Activated gamma-delta T cell (primary cell): ENCODE measurements at places on chromosomes 1 and 21.

GRCh38 chr1:53303243-53303642, 24.6 kb downstream of the LRP8 start:
- no peak for DNase-seq

DNA sequence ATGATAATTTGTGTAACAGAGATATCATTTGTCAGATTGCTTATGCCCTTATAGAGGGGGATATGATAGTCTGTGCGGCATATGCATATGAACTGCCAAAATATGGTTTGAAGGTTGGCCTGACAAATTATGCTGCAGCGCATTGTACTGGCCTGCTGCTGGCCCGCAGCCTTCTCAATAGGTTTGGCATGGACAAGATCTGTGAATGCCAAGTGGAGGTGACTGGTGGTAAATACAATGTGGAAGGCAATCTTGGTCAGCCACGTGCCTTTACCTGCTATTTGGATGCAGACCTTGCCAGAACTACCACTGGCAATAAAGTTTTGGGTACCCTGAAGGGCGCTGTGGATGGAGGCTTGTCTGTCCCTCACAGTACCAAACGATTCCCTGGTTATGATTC, 82.4 kb downstream of the ZMYM4 start:
- DNase-seq = no peak

GRCh38 chr1:20493309-20493708, 7.3 kb upstream of the CAMK2N1 start:
- no peak for DNase-seq

DNA sequence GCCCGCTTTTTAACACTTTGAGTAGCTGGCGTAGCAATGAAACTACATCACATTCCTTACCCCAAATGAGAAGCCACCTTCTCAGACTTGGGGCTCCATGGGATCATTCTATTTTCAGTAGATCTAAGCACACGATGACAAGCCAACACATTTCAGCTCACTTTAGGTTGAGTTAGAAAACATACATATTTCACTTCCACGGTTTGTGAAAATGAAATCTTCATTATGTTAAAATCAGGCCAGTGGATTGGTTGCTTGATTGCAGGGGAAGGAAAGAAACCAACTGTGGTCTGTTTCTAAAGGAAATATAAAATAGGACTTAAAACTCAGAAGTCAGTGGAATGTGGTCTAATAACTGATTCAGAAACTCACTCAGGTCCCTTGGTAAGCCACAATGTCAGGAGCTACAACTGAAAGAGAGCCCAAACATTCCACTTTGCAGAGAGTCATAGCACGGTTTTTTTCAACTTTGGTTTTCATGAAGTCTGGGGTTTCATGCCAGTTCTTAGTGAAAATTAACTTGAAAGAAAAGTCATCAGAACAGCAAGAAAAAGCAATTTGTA, 82.3 kb upstream of the TIAM1 start:
- DNase-seq = no peak

DNA sequence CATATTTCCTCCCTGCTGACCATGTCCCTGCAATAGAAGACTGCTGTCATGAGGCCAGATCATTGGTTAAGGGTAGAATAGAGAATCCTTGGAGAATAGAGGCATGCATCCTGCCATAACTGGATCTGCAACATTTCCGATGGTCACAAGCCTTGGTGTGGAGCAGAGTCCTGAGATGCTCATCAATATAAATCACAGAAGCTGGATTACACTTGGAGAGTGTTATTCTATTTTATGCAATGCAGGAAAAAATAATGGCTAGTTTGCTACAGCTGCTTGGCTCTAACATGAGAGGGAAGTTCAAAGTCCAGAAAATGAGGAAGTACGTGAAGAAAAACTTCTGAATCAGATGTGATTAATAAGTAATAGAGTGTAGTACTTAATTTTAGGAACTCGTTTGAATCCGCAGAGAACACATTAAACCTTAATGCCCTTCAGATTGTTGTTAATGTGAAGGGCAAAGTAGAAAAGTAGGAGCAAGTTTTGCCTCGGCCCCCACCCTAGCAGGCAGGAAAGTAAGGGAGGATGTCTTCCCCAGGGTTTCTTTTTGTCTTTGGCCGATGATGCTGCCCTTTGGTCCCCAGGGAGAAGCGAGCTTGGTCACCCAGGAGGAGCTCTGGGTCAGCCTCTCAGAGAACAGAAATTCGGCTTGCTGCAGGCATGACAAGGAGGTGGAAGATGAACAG, 59.5 kb downstream of the KCNK1 start:
- DNase-seq = no peak

DNA sequence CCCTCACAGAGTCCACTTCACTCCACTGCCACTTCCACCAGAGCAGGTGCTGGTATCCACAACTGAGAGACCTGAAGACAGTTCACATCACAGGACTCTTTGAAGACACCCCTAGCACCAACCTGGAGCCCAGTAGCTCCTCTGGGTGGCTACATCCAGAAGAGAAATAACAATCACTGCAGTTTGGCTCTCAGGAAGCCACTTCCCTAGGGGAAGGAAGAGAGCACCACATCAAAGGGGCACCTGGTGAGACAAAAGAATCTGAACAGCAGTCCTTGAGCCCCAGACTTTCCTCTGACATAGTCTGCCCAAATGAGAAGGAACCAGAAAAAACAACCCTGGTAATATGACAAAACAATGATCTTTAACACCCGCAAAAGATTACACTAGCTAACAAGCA, 113.2 kb downstream of the TENT5C start:
- no peak for DNase-seq

DNA sequence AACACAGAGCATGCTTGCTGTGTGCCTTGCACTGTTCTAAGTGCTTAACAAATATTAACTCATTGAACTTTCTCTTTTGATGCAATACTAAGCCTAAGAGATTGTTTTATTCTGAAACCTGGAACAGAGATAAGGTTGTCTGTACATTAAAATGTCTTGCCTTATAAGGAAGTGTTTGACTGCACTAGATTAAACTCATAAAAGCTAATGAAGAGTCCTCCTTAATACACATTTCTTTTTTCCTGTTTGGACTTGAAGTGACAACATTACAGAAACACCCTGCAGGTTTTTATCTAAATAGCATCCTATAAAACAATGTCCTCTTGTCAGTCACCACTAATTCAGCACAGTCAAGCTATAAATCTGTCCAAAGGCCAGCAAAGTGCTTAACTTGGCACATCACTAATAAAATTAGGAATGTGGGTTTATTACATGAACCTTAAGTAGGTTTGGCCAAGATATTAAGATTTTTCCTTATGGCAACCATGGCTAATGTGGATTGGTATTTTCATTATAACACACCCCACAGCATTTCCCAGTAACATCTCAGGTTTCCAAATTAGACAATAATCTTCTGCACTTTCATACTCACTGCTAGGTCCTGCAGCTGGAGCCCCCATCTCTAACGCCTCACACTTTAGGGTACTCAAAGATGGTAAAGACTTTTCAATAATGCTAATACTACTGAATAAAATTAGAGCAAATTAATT, 389.7 kb downstream of the LMO4 start:
- DNase-seq = no peak

GRCh38 chr21:25005388-25005787, 601.9 kb downstream of the MRPL39 start:
- no peak for DNase-seq

DNA sequence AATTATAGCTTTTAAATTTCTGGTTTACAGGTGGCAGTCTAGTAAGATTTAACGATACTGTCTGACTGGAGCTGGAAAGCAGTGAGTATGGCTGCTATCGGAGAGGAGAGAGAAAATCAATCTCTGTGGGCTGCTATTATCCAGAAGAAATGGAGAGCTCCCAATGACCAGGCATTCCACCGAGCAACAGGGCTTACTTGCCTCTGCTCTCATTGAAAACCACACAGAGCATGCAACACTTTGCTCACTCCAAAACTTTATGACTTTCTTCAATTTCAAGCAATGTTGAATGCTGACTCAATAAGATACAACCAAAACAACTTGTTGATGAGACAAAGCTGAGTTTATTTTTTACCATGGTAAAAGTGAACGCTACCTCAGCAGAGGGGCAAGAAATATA, 337.0 kb upstream of the NCAM2 start:
- DNase-seq = no peak

DNA sequence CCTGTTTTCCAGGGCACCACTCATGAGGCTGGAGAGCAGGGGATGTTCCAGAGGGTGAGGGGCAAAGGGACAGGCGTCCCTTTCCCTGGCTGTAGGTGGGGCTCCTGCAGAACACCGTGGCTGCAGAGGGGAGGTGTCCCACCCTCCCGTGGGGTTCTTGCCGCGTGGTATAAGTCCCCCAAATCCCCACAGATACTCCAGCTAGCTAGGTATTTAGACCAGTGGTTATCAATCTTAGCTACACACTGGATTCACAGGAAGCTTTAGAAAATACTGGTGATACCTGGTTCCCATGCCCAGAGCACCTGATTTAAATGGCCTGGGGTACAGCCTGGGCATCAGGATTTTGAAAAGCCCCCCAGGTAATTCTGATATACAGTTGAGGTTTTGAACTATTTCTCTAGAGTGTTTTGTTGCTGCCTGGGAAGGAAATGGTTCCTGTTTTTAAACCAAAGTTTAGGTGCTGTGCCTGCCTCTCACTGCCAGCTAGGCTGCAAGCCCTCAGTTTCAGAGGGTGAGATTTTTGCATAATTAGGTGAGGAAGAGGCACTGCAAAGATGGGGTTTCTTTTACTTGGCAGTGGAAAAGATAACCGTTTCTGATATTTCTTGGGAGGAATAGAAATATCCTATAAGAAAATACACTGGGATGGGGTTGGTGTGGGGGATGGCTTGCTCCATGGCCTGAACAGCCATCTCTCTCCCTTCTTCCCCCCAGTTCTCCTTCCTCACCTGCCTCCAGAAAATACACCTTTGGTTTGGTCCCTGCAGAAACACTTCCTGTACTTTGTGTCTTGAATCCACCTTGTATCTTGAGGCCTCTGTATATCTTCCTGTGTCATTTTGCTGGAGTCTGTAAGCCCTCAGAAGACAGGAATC, 51.7 kb downstream of the RASSF5 start:
- DNase-seq = no peak

DNA sequence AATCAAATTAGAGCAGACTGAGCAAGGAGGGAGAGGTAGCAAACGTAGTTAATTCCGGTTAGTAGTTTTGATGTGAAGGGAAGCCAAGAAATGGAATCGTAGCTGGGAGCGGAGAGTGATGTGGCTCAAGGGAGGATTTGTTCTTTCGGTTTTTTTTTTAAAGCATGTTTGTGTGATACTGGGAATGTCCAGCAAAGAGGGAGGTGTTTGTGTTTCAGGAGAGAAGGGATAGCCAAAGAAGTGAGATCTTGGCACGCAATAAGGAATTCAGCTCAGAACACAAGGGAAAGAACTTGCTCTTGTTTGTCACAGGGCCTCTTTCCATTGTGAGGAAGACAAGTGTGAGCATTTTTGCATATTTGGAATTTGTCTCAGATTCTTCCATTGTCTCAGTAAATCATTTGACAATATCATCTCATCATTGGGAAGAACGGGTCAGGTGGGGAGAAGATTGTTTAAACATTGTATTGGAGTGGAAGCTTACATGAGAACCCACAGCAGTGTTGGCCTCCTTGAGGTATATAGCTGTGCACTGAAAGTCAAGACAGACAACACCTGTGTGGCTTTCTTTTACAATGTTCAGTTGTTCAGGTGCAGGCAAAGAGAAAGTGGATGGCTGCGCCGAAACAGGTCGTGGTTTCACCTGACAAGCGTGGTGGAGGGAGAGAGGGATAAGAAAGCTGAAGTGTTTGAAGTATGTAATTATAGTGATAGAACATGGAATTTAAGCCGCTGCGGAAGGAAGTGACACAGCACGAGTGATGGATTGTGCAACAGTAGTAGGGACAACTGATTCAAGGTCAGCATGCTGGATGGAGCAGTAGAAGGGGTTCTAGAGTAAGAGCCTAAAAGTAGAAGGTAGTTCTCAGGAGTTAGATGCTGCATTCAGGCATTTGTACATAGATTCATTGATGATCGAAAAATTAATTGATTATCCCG, 25.4 kb downstream of the FMN2 start:
- no peak for DNase-seq

DNA sequence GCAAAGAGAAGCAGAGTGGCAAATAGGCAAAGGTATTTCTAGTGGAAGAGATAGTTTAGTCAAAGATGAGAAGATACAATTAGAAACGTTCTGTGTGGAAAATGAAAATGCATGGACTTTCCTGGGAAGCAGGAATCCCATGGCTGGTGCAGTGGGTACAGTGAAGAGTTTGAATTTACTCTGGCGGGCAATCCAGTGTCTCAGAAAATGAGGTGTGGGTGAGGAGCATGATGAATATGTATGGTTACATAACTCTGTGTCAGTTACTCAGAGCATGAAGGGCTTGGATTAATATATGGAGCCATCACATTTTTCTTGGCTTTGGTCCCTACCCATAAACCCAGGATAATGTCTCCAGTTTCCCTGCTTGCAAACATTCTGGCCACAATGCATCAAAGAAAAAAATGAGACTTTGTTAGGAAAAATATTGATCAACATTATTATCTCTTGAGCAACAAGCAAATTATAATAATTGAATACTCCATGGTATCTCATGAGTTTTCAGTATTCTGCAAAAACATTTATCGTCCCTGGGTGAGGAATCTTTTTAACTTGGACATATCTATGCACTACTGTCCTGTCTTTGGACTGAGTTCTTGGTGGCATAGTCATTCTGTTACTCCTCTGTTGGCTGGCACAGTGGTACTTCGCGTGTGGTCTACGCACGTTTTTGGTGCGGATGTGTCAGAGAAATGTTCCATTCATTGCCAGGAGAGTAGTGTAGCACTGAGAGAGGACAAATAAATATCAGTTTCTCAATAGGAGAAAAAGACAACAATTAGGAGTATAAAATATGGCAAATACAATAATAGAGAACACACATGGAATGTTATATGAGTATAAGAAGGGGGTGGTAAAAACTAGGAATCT, 173.7 kb upstream of the C1orf105 start:
- no peak for DNase-seq

- no peak for DNase-seq
Observed at GRCh38 chr1:228735871-228736586, 750 bp downstream of the RHOU start.

DNA sequence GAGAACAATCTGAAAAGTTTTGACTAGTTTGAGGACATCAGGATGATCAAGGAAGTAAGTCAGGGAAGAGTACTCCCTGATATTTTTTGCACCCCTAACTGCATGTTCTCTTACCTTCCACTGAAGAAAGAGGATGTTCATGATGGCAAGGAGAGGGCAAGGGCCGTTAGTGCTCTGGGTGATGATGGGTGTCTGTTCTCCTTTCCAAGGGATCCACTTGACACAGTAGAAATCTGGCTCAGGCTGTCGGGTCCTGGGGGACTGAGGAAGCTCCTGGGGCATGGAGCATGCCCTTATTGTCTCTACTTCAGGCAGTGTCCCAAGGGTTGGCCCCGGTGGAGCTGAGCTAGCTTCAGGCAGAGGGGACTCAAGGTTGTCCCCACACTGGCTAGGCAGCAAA, 4.7 kb downstream of the MINDY1 start:
- DNase-seq = no peak

GRCh38 chr21:24737296-24737850, 869.9 kb downstream of the MRPL39 start:
- DNase-seq = no peak

- no peak for DNase-seq
Observed at GRCh38 chr1:116382321-116382720, 9.3 kb downstream of the ATP1A1 start.
